ENCODE measurements at places on chromosomes 12 and 14.

DNA sequence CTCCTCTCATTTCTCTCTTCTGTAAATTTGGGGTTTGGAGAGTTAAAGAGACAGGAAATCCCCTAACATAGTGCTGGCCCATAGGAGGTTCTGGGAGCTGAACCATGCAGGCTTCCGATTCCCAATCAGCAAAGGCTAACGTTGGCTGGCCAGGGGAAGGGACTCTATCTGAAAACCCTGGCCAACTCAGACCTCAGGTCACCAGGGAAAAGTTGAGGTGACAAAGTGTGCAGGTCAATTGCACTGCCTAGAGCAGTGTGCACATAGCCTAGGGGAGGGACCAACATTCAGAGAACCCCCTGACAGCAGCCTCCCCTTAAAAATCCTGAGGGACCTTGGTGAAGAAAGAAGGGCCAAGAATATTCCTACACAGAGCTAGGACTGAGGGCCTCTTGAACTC, 38.9 kb downstream of the TTC7B start:
- DNase-seq = no peak

DNA sequence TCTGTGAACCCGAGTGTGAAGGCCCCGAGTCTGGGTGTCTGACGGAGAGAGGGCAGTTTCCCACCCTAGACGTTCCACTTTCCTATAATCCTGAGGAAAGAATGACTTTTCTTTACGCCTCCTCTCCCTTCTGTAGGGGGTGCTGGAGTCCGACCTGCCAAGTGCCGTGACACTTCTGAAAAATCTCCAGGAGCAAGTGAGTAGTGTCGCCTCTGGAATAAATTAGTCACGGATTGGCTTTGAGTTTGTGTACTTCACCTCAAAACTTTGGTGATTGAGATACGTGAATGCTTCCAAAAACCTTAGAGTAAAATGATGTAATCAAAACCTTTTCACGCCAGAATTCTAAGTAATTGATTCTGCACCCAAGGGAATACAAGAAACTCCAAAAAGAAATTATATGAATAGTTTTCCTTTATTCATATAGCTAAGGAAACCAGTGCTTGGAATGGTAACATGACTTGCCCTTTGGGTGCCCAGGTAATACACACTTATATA, 452 bp downstream of the NGDN start:
- DNase-seq = no peak

DNA sequence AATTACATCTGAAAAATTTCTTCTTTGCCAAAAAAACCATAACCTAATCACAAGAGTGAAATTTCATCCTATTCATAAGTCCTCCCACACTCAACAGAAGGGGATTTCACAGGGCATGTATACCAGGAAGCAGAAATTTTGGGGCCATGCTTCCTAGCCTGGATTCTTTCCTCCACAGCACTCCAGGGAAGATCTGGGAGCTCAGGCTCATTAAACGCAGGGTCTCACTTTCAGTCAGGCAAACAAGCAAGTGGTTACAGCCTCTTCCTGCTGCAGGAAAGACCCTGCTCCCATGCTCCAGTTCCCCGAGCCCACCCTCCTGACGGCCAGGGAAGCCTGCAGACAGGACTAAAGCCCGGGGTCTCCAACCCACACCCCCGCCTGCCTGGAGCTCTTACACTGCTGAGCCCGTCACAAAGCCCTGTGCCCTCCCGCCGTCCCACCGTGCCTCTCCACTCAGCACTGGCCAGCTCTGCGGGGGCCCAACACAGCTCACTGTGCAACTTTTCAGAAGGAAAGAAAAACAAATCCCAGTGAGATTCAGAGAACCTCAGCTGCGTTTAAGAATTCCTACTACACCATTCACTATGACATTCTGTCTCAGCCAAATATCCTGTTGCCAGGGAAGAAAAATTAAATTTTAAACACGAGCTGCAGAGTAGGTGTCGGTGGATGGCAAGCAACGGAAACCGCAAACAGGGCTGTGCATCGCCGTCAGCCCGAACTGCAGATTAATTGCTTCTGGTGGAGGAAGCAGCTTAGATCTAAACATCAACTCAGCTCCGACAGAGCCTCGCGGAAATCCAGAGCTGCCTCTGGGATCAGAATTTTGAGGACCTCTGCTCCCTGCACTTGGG, 106.7 kb upstream of the SFSWAP start:
- DNase-seq = no peak

DNA sequence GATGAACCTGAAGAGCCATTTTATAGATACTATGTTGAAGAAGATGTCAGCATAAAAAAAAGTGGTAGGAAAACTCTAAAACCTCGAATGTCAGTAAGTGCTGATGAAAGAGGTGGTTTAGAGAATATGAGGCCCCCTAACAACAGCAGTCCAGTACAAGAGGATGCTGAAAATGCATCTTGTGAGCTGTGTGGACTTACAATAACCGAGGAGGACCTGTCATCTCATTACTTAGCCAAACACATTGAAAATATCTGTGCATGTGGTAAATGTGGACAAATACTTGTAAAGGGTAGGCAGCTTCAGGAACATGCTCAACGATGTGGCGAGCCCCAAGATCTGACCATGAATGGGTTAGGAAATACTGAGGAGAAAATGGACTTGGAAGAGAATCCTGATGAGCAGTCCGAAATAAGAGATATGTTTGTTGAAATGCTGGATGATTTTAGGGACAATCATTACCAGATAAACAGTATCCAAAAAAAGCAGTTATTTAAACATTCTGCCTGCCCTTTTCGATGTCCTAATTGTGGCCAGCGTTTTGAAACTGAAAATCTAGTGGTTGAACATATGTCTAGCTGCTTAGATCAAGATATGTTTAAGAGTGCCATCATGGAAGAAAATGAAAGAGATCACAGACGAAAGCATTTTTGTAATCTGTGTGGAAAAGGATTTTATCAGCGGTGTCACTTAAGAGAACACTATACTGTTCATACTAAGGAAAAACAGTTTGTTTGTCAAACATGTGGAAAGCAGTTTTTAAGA, 17.8 kb upstream of the HSPA2 start:
- no peak for DNase-seq

- no peak for DNase-seq
These were observed 28.5 kb downstream of the FOS start for GRCh38 chr14:75306927-75307699.

GRCh38 chr14:25895740-25896139, 702.1 kb downstream of the NOVA1 start:
- DNase-seq = no peak

DNA sequence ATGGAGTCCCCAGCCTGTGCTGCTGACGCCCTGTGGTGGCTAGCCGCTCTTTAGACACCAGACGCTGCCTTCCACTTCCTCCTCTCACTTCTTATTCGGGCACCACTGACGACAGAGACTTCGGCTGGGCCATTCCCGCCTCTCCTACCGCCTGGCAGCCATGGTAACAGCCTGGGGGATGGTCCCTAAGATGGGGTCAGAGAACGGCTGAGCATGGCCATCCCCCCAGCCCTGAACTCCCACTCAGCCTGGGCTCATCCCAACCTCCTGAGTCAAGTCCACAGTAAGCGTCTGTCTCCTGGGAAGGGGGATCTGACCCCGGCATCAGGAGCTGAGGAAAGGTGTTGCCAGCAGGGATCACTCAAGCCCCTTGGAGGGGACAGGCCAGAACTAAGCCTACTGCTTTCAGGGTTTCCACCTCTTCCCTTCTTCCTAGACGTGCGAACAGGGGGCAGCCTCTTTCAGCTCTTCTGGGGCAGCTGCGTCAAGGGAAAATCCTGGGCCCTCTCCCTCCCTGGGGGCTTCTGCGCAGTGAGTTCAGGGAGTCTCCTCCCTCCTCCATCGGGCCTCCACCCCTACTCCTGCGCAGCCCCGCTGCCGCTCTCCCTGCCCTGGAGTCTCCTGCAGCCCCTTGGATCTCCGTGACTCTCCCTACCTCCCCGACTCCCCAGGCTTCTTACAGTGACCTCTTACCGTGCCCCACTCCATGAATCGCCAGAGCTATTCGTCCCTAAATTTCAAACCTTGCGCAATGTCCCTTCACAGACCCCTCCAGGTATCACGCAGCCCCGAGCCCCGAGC, 643 bp upstream of the TAMALIN start:
- no peak for DNase-seq

GRCh38 chr14:85711620-85712019, 181.7 kb downstream of the FLRT2 start:
- DNase-seq = no peak

GRCh38 chr14:49960453-49960852, 67.6 kb downstream of the ARF6 start:
- DNase-seq = no peak

DNA sequence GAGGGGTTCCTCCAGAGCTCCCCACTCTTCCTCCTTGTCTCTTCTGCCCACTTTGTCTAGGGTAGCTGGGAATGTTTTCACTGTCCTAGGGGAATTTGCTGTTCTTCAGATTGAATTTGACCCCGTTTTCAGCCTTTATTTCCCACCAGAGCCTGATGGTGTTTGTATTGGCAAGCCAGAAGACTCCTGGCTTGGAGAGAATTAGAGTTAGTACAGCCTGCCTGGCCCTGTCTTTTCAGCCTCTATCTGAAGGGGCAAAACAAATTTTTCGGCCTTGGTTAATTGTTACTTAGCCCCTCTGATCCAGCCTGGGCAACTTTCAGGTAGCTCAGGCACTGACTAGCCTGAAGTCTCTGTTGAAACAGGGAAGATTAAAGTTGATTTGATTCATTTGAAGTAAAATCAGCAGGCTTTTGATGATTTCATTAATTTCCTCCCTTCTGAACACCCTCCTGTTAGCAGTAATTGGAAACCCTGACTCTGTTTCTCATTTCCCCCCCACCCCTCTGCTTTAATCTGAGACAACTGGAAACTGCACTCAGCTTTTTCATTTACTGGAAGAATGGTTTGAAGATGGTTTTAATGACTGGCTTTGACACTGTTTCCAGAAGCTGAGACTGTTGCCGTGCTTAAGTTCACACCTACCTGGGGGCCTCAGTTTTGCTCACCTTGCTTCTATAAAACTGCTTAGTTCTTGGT, 63.3 kb downstream of the SUSD6 start:
- no peak for DNase-seq

Data from NCI-H446 treated with DMSO at 0.1 percent for 48 hours (cell line).